ENCODE measurements at places on chromosomes 3 and 15.

GRCh38 chr15:101667881-101668280 is 15.7 kb upstream of the TM2D3 start:
- no peak for DNase-seq

DNA sequence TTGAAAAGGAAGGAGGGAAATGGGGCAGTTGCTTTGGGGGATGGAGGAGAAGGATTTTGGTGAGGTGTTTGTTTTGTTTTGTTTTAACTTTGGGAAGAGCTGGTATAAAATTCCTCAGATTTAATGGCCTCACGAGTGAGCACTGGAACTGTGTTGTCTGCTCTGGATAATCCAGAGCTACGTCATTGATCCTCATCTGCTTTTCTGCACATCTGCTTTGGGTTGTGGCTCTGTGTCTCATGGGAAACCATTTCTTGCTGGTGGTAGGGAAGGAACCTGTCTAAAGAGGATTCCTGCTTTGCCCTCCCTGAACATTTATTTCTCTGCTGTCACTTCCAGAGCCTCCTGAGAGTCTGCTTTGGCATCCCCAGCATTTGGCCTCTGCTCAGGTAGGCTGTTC is 3.1 kb downstream of the SNRK start:
- no peak for DNase-seq

- no peak for DNase-seq
These were observed 344.0 kb upstream of the RARB start for GRCh38 chr3:25084016-25084415.

GRCh38 chr3:17800232-17800631 is 57.8 kb upstream of the TBC1D5 start:
- no peak for DNase-seq

DNA sequence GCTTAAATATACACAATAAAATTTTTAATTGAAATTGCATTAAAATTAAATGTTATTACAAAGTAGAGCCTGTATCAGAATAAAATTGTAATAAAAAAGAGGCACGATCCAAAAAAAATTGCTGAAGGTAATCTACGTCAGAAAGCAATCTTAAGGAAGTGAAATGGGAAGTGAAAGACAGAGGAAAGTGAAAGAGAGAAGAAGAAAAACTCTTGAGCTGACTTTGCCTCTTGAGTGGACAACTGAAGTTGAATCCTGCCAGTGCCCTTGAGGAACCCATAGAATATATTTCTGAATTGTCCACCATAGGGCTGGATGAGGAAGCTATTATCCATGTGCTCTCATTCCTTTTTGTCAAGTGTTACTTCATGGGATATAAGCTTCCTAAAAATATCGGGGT is 285.1 kb upstream of the STAC start:
- DNase-seq: no peak

GRCh38 chr3:87288446-87288845 is 12.1 kb upstream of the POU1F1 start:
- DNase-seq: no peak

- DNase-seq: no peak
These were observed 91.0 kb downstream of the PPARG start for GRCh38 chr3:12379640-12380429.

DNA sequence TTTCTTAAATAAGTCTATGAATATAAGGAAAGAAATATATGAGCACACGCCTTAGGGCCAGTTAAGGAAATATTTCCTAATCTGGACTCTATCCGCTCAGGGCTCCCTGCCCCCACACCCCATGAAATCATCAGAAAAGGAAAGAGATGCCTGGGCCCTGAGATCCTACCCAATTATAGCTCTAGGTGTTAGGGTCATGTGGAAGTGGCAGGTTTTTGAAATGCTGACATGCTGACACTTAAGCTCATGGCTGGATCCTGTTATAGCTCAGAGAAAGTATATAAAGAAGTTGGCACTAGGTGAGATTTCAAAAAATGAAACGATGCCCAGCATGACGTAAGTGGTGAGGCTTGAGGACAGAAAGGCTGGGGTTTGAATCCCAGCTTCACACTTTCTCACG is 43.5 kb upstream of the AKAP13 start:
- DNase-seq: no peak

GRCh38 chr3:176208283-176208682 is 989.0 kb downstream of the TBL1XR1 start:
- no peak for DNase-seq

DNA sequence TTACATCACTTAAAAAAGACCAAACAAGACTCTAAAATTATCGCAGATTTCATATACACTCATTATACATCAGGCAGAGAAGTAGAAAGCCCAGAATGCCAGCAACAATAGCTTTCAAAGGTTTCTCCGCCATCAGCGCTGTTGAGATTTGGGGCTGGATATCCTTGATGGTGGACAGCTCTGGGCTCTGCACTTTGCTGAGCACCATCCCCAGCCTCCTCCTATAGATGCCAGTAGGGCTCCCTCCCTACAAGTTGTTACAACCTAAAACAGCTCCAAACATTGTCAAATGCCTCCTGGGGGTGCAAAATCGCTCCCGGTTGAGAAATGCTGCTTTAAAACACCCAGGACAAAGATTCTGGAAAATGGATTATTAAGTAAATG is 73.5 kb downstream of the ATP10A start:
- no peak for DNase-seq

GRCh38 chr15:48560321-48561051 is 85.0 kb downstream of the FBN1 start:
- DNase-seq: no peak

DNA sequence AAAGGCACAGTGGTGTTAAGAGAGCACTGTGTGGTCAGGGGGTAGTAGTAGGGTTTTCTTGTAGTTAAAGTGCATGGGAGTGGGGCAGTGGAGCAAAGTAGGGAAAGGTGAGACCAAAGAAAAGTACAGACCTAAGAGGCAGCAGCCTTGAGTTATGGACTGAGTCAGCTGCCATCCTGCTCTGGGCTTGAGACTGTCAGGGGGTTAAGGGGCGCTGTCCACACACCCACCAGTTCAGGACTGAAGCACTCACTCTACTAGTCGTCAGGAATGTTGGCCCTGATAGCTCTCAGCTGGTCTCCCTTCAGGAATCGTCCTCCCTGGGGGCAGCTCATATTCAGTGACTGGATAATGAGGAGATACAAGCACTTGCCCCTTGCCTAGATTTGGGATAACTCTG is 7.9 kb downstream of the CCR4 start:
- no peak for DNase-seq

DNA sequence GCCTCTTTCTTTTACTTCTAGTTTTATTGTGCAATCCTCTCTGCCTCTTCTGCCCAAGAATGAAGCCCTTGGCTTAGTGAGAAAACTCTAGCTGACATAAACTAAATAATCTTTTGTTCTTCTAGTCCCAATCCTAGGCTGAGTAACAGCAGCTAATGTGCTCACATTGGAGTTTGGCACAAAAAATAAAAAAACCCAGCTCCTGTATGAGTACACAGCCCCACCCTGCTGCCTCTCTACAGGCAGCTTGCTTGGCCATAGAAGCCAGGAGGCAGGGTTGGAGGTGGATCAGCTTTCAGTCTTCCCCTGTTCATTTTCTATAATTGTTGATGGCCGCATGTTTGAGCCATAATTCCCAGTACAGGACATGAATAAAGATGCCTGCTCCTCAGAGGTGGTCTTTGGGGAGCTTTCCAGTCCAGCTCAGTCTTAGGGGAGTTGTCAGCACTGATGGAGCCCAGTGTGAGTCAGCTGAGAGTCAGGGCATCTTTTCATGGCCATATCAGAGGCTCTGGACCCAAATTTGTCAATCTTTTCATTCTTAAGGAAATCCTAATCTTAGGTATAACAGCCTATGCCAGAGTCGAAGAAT is 46.7 kb downstream of the RTP1 start:
- no peak for DNase-seq

DNA sequence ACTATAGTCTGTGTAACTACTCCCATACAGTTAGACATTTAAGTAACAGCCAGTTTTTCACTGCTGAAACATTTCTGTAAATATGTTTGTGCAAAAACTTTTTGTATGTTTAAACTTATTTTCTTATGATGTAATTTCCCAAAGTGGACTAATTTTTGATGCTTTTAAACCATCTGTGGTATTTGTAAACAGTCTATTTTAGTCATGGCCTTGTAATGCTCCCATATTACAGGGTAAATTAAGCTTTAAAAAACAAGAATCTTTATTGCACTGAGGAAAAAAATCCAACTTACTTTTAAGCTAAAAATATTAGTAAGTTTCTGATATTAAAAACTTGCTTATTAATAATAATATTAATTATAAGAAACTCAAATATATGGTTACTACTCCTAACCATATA is 13.5 kb downstream of the CCDC14 start:
- no peak for DNase-seq

- DNase-seq: no peak
These were observed 108.7 kb downstream of the MYO9A start for GRCh38 chr15:72009222-72009621.

DNA sequence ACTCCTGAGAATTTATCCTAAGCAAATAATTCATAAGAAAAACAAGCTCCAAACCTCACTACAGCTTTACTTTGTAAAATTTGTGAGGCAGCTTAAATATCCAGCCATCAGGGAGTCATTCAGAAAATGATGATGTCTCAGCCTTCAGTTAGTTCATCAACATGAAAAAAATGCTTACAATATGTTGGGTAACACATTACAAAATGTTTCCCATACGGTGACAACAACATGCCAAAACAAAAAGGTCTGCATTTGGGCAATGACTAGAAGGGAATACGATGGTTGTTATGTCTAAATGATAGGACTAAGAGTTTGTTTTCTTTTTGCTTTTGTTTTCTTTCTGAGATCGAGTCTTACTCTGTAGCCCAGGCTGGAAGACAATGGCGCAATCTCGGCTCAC is 47.0 kb upstream of the CFAP161 start:
- DNase-seq: no peak

DNA sequence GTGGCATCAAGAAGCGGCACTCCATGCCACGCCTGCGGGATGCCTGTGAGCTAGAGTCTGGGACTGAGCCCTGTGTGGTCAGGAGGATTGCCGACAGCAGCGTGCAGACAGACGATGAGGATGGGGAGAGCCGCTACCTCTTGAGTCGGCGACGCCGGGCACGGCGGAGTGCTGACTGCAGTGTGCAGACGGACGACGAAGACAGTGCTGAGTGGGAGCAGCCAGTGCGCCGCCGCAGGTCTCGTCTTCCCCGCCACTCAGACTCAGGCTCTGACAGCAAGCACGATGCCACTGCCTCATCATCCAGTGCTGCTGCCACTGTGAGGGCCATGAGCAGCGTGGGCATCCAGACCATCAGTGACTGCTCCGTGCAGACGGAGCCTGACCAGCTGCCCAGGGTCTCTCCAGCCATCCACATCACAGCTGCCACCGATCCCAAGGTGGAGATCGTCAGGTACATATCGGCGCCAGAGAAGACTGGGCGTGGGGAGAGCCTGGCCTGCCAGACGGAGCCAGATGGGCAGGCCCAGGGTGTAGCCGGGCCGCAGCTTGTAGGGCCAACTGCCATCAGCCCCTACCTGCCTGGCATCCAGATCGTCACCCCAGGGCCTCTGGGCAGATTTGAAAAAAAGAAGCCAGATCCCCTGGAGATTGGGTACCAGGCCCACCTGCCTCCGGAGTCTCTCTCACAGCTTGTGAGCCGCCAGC is 16.8 kb upstream of the APEH start:
- no peak for DNase-seq

- DNase-seq: no peak
These were observed 27.8 kb upstream of the RIOX2 start for GRCh38 chr3:97999994-98000393.

DNA sequence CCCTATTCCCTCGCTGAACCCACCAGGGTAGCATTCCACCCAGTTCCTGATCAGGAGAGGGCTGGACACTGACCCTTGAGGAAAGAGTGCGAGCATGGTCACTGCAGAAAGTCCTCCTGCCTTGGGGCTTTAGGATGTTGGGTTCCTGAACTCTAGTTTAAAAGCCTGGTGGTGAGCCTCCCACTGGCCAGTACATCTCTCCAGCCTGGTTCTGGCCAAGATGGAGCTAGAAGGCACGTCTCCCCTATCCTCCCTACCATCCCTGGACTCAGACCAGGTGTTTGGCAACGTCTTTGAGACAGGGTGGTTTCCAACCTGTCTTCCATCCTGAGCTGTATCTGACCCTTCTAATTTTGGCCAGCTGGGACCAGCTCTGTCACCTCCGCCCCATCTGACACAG is 31.4 kb downstream of the NBEAL2 start:
- no peak for DNase-seq

GRCh38 chr15:57758560-57758959 is 52.0 kb downstream of the POLR2M start:
- no peak for DNase-seq

DNA sequence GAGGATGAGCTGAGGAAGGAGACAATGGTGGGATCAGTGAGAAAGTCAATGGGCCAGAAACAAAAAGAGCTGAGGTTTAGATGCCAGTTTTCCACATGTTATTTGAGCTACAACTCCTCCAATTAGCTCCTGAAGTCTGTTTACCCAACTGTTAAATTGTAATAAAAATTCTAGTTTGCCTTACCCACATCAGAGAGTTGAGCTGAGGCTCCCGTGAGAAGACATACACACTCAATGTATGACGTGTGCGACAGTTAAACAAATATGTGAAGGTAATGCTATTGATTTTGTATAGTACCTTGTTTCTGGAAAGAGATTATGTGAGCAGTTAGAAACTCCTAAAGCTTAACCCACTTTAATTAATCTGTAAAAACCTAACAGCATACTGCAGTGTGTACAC is 318.1 kb upstream of the GRM7 start:
- no peak for DNase-seq

DNA sequence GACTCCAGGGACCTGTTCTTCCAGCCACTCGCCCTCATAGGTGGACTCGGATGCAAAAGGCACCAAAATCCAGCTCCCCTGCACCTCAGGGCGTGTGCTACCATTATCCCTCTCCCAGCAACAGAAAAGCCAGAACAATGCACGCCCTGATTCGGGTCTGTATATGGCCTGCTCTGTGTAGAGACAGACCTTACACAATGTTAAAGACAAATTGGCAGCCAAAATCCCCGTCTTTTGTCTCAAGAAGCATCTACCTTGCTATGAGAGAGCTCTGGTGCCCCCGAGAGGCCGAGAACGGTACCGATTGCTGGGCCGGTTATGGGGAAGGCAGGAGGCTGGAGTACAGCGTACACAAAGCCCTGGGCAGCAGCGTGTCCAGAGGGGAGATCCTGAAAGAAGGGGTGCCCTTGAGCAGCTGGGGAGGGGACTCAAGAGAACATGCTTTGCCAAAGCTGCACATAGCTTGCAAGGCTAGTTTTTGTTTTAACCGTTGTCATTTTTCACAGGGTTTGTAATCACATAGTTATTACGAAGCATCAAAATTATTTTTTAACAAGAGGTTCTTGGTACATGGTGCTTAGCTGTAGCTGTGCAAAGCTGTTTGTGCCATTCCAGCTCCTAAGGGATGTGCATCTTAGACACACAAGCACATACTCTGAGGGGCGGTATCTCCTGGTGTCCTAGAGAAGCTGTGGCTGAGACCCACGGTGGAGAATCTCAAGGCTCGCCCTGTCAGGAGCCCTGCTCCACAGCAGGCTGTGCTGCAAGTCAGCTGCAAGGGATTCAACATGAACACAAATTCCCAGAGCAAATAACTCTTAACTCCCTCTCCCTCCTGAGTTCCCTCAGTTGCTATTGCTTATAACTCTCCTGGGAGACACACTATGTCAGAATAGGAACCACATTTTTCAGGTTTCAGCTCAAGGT is 461.5 kb upstream of the PPP2R3A start:
- no peak for DNase-seq
